ENCODE measurements at places on chromosomes 2 and 18.

DNA sequence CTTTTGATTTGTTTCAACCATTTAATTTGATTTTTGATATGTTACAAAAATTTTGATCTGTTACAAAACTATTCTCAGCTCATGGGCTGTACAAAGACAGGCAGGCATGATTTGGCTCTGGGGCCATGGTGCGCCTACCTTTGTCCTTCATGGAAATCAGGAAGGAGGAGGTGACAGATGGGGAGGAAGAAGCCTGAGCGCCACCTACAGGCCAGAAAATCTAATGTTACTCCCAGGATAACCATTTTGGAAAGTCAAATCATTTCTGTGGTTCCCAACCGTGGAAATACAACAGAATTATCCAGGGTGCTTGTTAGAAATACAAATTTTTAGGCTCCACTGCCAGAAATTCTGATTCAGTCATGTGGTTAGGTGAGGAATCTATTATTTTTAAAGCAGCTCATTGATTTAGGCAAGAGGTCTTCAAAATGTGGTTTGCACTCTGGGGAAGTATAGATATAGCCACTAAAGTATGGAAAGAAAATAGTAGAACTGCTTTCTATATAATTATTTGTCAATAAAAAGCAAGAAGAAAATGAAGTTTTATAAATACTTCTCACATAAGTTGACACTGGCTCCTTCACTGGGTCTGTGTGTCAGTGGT is 93.9 kb downstream of the EVA1A start:
- DNase-seq: no peak

- DNase-seq: no peak
Measured at GRCh38 chr2:204074456-204074855, 137.9 kb downstream of the ICOS start.

DNA sequence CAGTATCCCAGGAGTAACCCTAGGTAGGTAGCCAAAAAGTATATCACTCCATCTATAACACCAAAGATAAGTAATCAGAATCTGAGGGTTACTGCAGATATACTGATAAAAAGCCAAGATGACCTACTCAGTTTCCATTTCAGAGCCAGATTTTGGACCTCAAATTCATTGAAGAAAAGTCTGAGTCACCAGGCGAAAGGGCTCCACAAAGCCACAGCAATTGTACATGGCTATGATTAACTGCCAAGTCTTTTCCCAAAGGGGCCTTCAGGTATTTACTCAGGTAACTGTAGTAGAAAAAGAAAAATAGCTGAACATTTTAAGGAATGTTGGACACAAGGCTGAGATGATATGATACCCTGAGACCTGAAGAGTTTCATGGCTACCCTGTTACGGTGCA is 75.6 kb upstream of the KCNH7 start:
- DNase-seq: no peak

DNA sequence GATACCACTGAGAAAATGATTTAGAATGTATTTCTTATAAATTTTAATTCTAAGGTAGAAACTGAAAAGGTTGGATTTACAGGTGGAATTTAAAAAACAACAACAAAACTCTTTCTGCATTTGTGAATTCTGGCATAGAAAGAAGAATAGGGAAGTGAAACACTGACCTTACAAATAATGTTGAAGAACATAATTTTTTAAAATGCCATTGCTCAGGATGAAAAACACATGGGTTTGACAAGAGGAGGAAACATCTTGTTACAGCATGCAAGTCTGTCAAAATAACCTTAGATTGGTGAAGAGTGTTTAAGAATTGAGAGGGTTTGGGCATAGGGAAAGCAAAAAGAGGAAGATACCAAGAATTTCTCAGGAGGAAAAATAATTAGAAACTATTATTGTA is 184.3 kb downstream of the UBE2E3 start:
- no peak for DNase-seq

DNA sequence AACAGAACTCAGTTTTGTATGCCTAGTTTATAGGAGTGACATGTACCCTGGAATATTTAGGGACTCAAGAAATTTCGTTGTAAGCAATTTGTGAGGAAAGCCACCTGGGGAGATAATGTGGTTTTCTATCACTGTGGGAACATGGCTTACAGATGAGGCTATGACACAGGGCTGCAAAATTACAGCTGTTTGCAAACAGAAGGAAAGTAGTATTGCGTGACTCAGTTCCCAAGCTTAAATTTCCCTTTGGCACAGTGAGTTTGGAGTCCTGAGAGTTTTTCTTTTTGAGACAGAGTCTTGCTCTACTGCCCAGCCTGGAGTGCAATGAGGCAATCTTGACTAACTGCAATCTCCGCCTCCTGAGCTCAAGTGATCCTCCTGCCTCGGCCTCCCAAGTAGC is 149.8 kb downstream of the MYO5B start:
- DNase-seq: no peak

DNA sequence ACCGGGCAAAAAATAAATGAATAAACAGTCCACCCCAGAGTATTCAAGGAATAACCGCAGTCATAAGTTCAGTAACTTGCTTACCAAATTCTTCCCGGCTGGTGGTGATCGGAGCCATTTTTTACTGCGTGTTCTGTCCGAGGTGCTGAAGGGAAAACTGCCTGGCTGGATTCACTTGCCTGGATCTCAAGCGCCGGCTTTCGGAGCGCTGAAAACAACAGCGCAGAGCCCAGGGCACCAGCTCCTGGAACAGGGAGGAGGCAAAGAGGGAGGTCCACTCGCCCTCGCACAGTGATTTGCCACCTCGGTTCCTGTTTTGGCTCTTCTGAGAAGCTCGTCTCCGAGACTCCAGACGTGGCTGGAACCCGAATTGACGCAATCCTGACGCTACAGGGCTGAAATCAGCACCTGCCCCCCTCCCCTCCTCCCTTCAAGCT is at the start of gene SYT4:
Gene SYT4, minus strand, starts transcription at position 327 of the 437 bp plus-strand sequence. Its CDS starts 209 bp downstream, at position 118.
- no peak for DNase-seq

DNA sequence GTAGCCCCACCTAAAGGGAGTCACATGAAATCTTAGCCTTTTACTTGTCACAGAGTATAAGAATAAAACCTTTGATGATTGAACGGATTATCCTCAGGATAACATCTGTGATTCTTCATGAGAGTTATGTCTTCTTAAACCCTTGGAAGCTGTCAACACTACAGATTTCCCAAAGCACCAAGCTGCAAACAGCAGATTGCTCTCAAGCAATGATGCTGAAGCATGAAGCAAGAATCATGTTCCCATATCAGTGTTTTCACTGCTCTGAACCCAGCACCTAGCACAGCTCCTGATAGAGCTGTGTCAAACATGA is 47.6 kb upstream of the CELF4 start:
- no peak for DNase-seq

- DNase-seq: peak; percentile 32
Measured at GRCh38 chr2:208373460-208374089, 33.0 kb upstream of the PTH2R start.

DNA sequence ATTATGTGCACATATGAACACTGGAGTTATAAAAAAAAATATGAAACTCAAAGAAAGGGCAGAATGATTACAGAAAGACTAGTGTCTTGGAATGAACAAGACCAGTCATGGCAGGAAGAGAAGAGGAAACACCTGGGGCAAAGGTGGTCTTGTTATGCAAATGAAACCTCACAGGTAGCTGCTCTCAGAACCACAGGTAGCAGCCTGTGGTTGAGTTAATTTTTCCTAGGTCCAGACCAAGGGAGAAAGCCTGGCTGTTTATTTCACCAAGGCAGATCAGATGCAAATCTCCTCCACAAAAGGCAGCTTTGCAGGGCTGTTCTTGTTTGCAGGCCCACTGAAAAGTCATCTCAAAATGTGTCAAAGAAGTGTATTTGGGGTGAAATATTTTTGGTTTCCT is 785.8 kb downstream of the RNF144A start:
- DNase-seq: no peak

DNA sequence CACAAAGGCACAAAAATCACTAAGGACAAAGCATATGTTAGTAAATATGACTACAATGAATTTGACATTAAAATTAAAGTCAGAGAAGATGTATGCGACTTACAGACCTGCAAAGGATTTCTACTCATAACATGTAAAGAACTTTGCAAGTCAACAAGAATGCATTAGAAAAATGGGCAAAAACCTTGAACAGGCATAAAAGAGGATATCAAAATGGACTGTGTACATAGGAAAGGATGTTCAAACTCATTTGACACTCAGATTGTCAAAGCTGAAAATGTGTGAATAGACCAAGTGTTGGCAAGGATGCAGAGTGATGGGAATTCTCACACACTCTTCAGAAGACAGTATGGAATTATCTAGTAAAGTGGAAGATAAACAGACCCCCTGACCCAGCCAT is 94.9 kb downstream of the MYOM1 start:
- no peak for DNase-seq

- no peak for DNase-seq
Measured at GRCh38 chr2:196441527-196441926, 198.0 kb upstream of the CCDC150 start.

- peak; percentile 5 for DNase-seq
Measured at GRCh38 chr2:86439879-86440630, 1.1 kb upstream of the KDM3A start.

GRCh38 chr18:36812678-36813077 is 16.1 kb downstream of the TPGS2 start:
- no peak for DNase-seq

DNA sequence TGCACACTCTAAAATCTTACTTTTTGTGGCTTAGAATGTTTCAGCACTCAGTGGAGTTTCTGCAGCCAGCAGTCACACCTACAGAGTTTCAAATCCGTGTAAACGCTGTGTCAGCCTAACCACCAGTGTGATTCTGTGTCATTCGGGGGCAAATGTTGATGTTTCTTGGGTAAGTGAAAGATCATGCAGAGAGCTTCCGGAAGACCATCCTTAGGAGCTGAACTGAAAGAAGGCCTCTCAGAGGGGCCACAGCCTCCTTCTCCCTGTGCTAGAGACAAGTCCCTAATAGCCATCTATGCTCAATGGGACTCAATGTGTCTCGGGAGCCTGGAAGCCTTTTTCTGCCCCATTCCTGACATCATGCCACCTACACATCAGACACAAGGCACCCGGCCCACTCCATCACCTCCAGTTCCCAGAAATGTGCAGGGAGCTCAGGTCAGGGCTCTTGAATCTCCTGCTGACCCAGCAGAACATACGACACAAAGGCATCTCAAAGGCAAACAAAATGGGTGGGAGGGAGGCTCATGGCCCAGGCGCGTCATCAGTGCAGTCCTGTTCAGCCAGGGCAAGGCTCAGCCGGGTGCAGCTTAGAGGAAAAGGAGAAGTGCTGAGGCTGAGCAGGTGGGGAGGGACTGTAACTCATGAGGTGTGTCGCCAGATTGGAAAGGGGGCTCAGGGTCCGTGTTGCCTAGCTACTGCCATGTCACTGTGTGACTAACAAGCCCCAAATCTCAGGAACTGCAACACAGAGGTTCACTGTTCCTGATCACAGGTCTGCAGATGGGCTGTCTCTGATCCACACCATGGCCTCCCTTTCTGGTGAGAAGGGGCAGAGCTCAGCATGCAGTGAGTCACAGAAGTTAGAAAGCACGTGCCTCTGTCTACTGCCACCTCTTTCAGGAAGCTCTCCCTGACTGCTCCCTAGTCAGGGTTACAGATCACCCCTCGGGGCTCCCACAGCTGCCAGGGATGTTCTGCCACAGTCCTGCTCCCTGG is 82.0 kb downstream of the SMAD7 start:
- DNase-seq: peak; percentile 57

DNA sequence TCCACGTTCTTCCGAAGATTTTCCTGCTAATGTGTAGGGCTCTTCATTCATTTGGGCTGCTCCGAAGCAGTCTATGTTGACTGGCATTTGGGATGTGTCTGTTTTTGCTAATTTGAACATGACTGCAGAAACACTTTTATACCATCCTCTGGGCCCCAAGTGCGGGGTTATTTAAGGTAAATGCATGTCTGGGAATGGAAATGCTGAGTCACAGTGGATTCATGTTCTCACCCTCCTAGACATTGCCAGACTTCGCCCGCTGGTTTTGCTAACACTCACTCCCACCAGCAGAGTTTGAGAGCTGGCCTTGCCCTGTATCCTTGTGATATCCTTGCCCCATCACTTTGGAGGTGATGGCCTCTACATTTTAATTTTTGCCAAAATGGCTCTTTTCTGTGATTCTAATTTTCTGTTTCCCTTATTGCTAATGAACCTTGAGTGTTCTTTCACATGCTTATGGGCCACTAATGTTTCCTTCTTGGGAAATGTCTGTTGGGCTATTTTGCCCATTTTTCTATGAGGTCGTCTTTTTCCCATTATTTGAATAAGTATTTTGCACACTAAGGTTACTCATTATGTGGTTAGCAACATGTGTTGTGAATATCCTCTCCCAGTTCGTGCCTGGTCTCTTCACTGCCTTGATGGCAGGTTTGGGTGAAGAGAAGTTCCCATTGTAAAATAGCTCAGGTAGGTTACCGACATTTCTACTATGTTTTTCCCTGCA is 204.1 kb downstream of the GLI2 start:
- DNase-seq: no peak

DNA sequence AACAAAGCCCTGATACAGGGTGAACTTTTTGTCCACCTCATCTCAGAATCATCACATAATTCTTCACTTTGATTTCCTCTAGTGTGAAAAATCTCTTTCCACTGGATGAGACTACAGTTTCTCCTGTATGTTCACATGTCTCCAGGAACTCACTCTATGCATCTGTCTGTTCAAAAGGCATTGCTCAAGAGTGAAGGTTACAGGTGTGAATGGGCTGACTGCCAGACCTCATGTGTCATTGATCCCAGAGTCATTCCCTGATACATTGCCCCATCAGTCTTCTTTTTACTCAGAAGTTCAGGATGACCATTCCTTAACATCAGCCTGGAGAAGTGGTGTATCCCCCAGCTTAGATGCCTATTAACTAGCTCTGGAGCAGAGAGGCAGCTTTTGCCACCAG is 4.4 kb upstream of the DSC3 start:
- DNase-seq: no peak

DNA sequence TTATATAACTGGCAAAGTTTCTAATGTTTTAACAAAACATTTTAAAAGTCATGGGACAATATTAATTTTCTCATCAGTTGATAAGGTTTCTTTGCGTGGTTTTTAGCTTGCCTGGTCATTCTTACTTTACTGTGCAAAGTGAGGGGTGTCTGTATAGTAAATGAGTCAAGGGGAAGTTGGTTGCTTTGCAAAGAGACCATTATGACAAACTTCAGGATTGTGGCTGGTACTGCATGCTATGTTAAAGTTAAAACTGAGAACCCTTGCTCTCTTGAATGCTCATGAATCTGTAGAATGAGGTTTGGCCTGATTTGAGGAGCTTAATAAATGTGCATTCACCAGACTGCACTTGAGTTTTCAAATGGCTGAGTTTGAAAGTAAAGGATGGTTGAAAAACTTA is 47.0 kb downstream of the COL4A4 start:
- no peak for DNase-seq
